ENCODE measurements at places on chromosomes 13 and 19.

GRCh38 chr19:55362174-55362989 is 678 bp downstream of the GARIN5B start:
- no peak for DNase-seq

DNA sequence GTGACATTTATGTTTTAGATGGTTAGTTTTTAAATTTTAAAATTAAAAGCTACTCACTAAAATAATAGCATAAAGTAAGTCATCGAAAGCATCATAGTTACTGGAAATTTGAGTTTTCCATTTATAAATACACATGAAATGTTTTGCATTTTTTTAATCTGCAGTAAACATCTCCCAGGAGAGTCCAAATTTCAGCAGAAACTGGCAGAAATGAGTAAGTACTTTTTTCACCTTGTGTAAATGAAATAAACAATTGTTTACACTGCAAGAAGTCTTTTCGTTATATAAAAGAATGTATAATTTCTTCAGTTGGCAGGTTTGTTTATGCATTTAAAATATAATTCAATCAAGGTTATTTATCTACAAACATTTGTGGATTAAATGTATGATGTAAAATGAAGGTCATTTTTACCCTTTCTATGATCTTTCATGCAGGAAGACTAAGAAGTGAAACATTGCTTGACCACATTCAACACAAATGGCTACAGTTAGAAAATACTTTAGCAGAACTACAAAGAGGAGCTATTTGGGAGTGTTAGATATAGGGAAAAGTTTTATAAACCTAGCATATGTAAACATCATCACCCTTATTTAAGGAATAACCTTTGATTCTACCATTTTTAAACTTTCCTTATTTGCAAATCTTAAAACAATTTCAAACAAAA is 55.6 kb downstream of the RCBTB2 start:
- DNase-seq, result no peak

DNA sequence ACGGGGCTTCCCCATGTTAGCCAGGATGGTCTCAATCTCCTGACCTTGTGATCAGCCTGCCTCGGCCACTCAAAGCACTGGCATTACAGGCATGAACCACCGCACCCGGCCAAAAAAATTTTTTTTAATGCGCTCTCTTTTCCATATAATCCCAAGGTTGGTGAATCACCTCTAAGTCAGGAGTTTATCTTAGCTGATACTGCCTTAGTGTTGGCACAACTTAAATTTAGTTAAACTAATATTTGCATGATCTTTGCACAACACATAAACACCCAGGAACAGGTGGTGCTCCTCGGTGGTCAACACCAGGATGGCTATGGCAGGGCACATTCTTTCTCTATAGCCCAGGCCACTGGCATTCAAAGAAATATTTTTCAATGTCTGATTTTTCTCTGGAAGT is 24.1 kb upstream of the PSG7 start:
- DNase-seq, result no peak

- DNase-seq, result no peak
These were observed 43.0 kb downstream of the METTL21C start for GRCh38 chr13:102651892-102652291.

DNA sequence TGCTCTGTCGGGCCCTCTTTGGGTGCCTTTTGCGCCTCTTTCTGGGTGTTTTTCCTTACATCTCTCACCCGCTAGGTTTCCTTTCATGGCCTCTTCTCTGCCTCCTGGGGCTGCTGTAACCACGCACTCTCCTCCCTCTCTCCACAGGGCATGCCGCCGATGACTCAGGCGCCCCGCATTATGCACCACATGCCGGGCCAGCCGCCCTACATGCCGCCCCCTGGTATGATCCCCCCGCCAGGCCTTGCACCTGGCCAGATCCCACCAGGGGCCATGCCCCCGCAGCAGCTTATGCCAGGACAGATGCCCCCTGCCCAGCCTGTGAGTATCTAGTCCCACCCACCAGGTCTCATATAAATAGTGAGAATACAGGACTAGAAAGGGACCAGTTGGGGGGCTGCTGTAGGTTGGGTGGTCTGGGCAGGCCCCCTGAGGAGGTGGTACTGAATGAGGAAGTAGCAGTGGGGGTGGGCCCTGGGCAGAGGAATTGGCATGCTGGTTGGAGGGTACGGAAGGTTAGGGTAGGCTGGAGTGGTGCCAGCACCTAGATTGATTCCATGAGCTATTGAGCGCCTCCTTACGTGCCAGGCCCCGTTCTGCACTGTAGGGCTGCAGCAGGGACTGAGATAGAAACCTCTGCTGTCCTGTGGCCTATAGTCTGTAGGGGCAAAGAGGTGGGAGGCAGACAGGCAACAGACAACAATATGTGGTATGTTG is 11.9 kb downstream of the SNRPA start:
- no peak for DNase-seq

DNA sequence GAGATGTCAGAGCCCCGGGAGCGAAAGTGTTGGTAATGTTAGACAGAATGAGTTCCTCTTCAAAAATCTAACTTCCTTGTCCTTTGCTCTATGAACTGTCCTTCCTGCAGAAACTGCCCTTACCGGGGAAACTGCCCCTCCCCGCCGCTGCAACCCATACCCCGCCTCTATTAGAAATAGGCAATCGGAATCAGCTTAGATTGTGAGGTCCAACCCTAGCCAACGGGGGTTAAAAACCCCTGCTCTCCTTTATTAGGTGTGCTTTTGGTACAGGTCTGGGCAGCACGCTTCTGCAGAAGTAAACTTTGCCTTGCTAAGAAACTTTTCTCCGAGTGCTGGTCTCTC is 11.5 kb upstream of the CAPNS1 start:
- no peak for DNase-seq

- DNase-seq, result no peak
These were observed 197.2 kb upstream of the SLC10A2 start for GRCh38 chr13:103263448-103263847.

- no peak for DNase-seq
These were observed 532.4 kb downstream of the SLITRK6 start for GRCh38 chr13:85266771-85267170.

DNA sequence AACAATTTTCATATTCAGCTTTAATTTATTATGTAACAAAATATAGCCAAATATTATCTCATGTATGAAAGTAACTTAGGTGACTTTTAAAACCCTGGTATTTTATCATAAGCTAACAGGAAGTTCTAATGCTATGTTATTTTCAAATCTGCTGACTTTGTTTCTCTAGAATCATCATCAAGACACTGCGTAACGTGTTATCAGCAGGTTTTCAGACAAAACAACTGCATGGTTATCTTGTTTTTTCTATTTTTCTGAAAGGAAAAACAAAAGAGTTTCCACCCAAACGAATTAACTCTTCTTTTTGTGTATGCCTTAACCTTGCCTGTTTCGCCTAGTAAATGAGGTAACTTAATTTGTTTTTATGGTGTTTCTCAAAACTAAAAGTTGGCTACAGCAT is 156.3 kb downstream of the TBC1D4 start:
- no peak for DNase-seq

DNA sequence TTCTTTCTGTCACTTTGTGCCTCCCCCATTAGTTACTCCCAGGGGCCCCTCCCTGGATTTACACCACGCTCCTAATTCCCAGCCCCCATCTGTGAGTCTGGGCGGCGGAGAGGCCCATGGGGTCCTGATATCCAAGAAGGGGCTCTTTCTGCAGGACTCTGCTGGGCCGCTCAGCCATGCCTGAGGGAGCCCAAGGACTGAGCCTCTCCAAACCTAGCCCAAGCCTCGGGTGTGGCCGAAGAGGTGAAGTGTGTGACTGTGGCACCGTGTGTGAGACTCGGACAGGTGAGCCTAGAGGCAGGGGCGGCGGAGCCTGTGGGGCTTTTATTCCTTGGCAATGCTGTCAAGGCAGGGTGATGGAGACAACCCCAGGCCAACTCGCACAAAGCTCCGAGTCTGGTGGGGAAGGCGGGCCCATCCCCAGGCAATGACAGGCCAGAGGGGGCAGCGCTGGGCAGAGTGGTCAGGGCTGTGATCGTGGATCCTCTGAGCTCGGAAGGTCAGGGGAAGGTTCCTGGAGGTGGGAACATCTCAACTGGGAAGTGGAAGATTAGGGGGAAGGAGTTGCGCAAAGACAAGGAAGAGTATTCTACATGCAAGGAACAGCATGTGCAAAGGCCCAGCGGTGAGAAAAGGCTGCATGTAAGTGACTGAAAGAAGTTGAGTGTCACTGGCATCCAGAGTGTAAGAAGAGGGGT is 1.6 kb downstream of the PLEKHG2 start:
- DNase-seq, result no peak

- DNase-seq, result no peak
These were observed 242.6 kb upstream of the RFC3 start for GRCh38 chr13:33575378-33575777.

- DNase-seq, result no peak
These were observed 13.8 kb downstream of the TGFB1 start for GRCh38 chr19:41339936-41340335.

- DNase-seq, result peak; percentile 31
These were observed 16.8 kb upstream of the SEMA6B start for GRCh38 chr19:4576016-4576933.

- DNase-seq, result no peak
These were observed 176.7 kb downstream of the URI1 start for GRCh38 chr19:30118760-30119159.

DNA sequence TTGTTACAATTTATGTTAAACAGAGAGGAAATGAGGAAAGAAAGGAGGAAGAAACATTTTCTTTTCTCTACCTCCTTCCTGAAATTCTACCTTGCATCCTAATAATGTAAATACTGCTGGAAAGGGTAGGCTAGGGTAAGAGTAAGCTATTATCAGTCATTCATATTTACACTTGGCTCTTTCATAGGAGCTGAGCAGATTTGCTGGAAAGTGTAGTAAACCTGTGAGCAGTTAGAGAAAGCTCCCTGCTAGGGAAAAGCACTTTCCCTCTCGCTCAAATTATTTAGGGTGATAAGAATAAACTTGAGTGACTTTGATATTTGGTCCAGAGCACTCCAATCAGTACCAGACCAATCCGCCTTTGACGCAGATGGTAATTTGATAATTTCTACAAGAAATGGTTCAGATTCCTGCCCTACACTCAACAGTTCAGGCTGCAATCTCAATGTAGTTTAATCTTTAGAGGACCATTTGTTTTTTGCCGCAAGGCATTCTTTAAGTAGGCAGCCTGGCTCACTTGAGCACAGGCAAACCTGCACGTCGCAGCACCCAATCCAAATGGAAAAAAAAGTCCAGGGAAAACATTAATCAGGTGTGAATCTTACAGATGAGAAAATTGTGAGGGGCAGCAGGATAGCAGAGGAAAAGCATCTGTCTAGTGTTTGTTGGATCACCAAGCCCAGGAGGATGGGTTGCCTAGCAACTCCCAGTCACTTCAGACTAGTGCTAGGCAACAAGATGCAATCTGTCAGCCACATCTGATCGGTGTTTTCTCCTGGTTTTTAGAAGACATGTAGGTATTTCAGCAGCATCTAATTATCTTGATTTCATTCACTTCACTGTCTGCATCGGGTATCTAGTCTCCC is 68.6 kb upstream of the KL start:
- no peak for DNase-seq

DNA sequence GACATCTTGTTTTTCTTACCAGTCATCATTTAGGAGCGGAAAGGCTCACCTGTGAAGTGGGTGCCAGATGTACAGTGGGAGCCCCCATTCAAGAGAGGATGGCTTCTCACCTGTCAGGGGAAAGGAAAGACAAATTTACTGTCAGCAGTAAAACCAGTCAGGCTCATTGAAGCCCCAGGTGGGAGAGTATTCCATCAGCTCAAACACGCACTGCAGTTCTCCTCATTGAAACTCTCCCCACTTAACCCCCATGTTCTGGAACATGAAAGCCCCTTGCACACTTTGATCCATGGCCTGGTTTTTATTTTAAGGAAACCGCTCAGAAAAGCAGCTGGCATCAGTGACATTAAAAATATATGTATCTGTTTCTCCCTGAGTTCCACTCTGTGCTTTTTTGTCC is 401.1 kb upstream of the ZNF507 start:
- no peak for DNase-seq

DNA sequence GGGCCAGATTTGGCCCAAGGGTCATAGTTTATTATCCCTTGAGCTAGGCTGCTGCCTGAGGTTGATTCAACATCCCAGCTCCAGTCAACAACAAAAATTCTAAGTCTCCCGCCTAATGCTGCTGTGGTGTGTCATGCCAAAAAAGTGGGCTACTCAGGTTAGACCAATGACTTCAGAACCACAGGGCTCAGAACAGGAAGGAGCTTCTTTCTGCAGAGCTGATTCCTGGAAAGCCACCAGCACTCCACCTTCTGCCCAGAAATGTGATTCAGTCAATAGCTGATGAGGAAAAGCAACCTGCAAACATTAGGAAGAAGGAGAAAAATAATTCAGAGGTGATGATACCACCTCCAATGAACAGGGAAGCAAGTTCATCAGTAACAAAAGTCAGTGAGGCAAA is 56.1 kb upstream of the SERPINE3 start:
- no peak for DNase-seq

- DNase-seq, result no peak
These were observed 57.3 kb downstream of the CDADC1 start for GRCh38 chr13:49304763-49305700.

- DNase-seq, result no peak
These were observed 7.7 kb downstream of the NR2F6 start for GRCh38 chr19:17237747-17238706.

- no peak for DNase-seq
These were observed 29.1 kb downstream of the CEBPA start for GRCh38 chr19:33273065-33273736.

- DNase-seq, result no peak
These were observed 903.1 kb downstream of the SLITRK6 start for GRCh38 chr13:84896128-84896527.

DNA sequence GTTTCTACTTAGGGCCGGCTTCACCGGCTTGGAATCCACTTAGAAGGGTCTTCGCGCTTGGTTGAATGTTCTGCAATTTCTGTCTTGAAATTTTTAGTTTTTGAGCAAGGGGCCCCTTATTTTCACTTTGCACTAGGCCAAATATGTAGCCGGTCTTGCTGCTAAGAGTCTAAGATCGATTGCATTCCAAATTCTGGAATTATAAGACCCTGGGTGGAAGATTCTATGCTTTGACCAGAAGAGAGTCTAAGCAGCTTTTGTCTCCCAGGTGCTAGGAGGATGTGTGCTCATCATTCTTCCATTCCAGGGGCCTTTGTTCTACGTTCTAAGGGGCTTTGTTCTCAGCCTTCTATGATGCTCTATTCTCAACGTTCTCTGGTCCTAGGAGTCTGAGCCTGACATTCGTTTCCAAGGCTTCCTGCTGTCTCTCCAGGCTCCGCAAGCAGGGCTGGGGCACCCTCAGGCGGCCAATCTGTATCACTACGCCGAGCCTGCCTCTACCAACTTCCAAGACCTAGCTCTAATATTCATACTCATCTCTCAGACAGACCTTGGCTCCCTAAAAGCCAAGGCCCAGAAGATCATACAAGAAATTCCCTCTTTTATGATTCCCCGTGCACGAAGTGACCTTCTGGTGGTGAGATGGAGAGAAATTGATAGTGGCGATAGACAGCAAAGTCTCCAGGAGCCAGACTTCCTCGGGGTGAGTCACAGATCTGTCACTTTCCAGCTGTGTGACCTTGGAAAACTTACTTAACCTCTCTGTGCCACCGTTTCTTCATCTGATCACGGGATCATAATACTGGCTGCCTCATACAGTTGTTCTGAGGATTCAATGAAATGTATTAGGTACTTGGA is 982 bp upstream of the DACT3 start:
- DNase-seq, result peak; percentile 49
